ELF-1 (cell line): ENCODE measurements at places on chromosomes 11 and 22.

GRCh38 chr22:41799486-41800347, 762 bp upstream of the CCDC134 start:
- DNase-seq = peak; percentile 39

DNA sequence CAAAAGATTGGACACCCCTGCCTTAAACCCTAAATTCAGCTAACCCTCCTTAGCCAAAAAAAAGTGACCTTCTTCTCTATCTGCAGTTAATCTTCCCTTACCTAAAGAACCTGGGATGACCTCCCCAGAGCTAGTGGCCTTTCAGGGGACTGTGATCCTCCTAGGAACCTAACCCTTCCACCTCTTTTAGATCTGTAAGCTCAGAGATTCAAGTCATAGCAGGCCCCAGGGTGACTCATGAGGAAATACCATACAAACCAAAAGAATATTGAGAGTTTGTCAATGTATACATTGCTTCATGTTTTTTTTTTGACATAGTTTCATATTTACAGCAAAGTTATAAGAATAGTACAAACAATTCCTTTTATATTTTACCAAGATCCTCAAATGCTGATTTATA, 38.3 kb upstream of the CXCR5 start:
- no peak for DNase-seq

DNA sequence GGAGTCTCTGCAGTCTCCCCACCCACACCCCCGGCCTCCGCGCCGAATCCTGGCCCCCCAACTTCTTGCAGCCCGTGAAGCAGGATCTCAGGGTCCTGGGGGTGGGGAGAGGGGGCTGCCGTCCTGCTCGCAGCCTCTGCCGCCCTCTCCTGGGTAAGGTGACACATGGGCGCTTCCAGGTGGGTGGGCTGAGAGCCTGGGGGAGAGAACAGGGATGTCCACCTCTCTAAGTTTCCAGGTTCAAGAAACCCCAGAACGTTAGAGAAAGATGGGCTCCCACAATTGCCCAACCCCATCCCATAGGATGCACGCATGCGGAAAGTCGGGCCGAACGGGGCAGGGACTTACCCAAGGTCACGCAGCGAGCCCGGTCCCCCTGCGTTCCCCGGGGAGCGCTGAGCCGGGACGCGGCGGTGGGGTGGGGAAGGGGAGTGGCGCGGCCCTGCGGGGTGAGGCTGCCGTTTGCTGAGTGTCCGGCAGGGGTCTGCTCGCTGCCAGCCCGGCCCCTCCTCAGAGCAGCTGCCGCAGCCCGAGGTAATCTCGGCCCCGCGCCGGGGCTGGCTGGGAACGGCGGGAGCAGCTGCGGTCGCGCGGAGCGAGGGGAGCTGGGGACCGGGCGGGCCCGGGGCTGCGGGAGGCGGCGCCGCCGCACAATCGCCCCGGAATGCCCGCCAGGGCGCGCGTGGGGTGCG, 705 bp upstream of the CAPN1 start:
- peak; percentile 88 for DNase-seq

DNA sequence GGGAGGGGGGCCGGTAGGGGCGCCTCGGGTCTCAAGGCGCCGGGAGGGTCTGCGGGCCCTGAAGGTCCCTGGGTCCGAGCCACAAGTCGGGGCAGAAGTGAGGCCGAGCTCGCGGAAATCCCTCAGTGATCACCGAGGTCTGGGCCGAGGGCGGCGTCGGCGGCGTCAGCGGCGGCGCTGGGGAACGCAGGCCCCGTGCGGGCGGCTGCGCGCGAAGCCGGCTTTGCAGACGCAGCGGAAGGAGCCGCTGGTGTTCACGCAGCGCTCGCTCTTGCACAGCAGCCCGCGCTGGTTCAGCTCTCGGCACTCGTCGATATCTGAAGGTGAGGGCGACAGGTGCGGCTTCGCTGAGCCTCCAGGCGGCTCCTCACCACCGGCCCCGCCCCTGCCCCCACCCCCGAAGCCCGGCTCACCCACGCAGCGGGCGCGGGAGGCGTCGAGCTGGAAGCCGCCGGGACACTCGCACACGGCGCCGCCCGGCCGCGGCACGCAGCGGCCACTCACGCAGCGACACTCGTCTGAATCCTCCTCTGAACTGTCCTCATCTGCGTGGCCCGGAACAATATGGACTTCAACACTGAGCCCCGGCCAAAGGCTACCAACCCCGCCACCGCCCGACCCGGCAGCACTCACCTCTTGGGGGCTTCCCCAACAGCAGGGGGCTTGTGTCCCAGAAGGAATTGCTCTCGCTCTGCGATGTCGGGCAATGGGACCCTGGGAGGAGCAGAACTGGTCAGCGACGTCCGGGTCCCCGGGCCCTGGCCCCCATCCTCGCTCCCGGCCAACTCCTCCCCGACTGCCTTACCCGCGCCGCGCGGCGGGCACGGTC, 14.2 kb downstream of the SCYL1 start:
- DNase-seq = peak; percentile 60

GRCh38 chr11:70397336-70397982, 870 bp upstream of the CTTN start:
- DNase-seq = peak; percentile 68

DNA sequence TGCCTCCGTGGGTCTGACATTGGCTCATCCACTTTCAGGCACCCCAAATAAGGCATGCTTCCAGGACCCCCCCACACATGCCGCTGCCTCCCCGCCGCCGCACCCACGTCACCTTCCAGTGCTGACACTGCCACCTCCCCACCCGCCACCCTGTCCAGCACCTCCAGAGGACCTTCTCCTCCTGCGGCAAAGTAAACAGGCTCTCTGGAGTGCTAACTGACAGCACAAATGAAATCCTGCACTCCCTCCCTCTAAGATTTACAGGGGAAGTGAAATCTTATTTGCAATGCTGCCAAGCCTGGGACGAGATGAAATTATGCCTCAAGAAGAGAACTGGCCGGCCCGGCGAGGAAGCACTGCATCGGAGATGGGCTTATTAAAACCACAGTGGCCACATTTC, 35.3 kb downstream of the MACROD1 start:
- DNase-seq = no peak
